ENCODE measurements at places on chromosomes 7 and 10.

DNA sequence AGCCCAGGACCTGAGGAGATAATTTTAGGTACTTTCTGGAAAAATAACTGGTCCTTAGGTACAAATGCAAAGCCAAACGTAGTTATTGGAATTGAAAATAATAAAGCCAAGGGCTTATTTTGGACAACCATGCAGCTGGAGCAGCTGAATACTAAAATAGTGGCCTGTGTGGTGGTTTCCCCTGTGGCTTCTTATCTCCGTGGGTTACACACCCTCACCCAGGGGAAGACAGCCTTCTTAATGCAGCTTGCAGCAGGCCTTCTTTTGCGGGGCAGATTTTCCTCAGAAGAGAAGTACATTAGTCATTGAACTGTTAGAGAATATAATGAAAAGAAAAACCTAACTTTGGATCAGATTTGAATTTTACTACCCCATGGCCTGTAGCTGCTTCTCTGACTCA is 133.5 kb downstream of the ST7 start:
- DNase-seq: no peak

DNA sequence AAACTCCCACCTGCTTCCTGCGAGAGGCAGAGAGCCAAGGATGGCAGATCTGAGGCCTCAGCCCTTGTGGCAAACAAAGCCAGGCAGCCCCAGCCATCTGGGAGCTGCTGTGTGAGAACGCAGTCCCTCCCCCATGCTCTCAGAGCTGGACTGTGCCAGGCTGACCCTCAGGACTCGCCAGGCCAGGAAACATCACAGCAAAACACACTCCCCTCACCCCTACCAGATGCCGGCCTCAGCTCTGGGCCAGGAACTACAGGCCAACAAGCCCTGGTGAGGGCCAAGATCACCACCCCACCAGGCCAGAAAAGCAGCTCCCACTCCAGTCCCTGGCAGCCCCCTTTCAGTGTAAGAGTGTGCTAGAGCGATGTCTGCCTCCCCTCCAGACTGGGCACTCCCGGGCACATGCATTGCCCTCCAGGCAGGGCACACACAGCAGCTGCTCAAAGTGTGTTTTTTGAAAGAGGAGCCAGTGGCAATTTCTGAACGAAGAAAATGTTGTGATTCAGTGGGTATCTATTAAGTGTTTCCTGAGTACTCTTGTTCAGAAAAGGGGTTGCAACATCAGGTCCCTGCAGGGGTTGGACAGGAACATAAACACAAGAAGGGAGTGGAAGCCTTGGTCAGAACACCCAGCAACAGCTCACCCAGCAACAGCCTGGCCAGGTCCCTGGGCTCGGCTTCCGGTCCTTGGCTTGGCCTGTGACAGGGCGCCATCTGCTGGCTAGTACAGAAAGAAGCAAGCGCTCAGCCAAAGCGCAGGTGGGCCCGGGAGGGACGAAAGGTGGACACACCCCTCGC is 18.3 kb downstream of the LRRC20 start:
- DNase-seq: peak; percentile 68

DNA sequence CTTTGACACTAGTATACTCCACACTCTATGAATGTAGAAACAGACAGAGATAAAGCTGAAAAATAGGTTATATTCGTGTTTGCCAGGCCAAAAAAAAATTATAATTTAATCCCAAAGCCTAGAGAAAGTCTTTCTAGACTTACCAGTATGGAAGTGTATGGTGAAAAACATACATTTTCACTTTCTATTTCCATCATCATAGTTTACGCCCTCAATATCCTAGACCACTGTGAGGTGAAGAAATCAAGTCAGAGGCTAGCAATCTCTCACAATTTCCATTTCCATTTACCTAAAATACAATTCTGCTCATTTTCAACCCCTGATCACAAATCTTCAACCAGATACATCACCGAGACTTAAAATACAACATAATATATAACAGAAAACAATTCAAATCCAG is 16.2 kb downstream of the GPR22 start:
- no peak for DNase-seq

DNA sequence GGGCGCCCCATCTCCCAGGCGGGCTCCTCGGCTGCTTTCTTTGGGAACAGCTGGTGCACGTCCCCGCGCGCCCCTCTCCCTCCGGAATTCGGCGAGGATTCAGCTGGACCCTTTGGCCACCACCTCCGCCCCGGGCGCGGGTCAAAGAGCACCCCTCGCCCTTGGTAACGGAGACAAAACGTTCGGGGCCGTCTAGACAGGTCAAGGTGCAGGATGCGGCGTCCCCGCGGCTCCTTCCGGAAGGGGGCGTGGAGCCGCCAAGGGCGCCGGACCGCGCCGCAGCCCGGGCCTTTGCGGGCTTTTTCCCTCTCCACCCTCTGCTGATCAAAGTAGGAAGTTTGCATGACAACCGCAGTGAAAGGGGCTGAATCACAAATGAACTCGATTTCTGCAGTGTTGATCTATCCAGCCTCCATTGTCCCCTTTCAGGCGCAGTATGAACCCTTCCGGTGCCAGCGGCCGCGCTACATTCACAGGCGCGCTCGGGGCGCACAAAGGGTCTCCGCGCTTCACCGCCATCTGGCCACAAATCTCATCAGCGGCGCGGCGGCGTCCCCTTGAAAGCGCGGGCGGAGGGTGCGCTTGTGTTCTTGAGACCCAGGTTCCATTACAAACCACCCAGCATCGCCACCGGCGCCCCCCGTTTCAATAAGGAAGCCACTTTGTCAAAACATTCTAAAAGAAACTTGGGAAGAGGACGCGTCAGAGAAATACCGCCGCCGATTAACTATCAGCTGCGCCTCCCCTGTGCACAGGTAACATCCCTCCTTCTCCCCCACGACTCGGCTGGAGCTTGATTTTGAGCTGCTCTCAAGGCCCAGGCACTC is 36.4 kb downstream of the CNPY1 start:
- DNase-seq: no peak

DNA sequence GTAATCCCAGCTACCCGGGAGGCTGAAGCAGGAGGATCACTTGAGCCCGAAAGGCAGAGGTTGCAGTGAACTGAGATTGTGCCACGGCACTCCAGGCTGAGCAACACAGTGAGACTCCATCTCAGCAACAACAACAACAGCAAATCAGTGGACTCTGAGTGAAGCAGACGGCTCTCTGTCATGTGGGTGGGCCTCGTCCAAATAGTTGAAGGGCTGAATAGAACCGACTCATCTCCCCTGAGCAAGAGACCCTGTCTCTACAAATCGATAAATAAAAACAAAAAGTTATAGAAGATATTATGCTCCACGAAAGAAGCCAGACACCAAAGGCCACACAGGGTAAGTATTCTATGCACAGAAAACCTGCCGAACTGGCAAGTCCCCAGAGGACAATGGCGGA is 45.9 kb downstream of the UNCX start:
- no peak for DNase-seq

DNA sequence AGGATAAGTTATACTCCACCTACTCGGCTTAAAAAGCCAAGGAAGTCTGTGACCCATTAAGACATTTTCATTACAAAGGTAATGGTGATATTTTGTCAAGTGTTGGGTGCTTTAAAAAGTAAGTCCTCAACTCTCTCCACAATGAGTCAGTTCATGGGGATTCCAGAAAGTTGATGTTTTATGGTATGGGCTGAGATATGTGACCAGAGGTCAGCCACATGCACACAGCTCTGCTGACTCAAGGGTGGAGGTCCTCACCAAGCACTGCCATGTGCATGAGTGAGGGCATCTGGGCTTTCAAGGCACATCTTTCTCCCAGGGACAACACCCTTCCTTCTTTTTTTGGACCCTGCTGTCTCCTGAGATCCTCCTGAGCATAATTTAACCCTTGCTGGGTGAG is 292.9 kb downstream of the PTEN start:
- no peak for DNase-seq

DNA sequence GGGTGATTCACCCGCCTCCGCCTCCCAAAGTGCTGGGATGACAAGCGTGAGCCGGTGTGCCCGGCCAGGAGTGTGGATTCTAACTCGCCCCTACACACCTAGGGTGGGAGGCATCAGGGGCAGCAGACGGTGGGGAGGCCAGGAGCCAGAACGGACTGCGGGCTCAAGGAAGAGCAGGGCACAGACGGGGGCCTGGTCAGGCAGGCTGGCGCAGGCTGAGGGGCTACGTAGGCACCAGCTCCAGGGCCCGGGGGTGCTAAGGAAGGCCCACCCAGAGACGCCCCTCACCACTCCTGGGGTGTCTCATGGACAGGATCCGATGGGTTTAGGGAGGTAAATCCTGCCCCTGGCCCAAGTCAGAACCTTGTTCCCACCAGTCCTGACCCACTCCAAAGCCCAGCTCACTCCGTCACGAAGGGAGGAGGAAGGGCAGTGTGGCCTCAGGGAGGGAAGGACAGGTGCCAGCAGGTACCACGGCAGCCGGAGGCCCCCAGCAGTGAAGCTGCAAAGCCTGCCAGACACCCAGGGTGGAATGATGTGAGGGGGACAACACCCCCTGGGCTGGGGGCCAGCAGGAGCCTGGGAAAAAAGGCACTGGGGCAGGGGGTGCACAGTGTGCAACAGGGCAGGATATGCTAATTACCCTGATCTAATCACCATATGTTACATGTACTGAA is 251.4 kb downstream of the MAD1L1 start:
- no peak for DNase-seq

GRCh38 chr7:38453826-38454225 is 177.3 kb downstream of the AMPH start:
- no peak for DNase-seq

DNA sequence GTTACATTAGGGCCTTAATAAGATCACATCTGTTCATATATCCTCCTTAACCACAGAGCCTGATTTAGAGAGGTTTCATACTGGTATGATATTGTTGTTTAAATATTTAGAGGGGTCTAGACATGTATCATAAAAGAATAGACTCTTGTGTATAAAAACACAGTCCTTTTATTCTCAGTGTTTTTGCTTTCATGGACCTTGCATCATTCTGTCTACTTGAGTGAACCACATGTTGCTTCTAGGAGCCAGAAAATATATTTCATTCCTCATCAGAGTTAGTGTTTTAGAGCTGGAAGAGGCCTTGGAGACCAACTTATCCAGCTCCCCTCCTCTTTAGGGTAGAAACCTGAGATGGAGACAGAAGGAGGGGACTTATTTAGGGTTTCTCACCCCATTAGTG is 312.8 kb downstream of the LRMDA start:
- DNase-seq: no peak

GRCh38 chr7:98368716-98369115 is 32.2 kb downstream of the BAIAP2L1 start:
- no peak for DNase-seq

DNA sequence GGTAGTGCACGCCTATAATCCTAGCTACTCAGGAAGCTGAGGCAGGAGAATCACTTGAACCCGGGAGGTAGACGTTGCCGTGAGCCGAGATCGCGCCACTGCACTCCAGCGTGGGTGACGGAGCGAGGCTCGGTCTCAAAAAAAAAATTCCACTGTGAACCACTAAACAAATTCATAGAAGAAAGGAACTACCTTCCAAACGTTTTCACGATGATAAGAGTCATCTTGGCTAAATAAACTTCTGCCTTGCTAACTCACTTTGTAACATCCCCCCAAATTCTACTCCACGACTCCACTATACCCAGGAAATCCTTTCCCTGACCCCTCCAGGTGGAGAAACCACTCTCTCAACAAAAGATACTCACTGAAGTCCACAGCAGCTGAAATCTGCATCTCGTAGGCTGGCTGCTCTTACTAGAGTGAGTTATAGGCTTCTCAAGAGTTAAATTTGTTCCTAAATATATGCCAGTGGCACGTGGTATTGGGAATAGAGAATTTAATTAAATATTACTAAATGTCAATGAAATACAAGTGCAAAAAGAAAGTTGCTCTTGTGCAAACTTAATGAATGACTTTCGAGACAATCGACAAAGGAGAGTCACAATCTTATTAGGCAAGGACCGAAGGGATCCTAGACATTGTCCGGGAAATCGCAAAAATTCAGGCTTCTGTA is 1.6 kb upstream of the GTF2I start:
- no peak for DNase-seq

DNA sequence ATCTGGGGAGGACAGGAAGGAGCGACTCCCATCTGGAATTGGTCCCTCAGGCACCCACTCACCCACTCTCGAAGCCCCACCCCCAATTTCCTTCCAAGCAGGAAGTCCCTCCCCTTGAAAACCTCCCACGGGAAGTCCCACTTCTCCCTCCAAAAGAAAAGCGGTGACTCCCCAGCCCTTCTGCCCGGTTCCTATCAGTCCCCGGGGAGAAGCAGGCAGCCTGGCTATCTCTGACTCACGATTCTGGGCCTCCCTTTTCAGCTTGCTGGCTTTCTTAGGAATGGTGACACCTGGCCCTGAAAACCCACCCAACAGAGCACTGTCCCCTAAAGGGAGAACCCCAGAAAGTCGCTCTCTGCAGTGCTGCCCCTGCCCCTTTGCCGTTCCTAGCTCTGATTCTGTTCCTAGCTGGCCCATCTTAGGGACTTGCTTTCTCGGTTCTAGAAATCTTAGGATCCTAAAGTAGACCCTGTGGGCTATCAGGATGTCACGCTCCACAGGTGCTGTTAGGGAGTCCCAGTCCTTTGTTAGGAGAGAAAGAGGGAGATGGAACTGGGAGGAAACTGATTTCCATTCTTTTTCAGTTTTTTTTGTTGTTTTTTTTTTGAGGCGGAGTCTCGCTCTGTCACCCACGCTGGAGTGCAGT is 6.0 kb downstream of the TSC22D4 start:
- no peak for DNase-seq

DNA sequence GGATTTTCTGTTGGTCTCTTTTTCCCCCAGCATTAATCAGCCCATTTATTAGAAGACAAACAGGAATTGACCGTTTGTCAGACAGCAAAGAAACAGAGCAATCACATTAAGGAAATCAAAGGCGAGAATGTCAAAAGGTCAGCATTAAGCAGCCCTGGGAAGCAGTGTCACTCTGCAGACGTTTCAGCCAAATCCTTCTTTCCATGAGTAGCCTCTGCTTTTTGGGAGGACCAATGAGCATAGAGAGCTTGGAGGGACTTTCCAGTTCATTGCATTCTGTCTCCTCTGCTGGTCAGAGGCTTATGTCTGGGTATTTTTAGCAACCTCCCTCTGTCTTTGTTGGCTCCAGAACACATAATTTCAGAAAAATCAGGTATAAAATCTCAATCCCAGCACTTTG is 481.4 kb downstream of the GALNT17 start:
- no peak for DNase-seq

DNA sequence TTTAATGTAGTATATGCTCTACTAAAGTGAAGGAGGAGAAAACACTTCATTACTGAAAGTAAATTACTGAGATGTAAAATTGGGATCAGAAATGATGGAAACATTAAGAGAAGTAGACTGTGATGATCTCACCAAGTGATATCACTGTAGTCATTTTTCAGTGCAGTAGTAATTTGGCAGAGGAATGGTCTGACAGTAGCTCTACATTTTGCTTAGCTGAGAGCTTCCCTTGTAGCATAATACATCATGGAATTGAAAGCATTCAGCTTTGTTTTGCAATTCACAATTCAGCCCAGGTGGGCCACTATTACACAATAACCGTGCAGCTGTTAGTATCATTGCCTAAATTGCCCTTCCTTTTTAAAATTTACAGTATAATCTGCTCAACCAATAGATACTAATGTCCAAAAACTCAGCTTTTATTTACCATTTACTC is 19.4 kb upstream of the CABCOCO1 start:
- DNase-seq: no peak

DNA sequence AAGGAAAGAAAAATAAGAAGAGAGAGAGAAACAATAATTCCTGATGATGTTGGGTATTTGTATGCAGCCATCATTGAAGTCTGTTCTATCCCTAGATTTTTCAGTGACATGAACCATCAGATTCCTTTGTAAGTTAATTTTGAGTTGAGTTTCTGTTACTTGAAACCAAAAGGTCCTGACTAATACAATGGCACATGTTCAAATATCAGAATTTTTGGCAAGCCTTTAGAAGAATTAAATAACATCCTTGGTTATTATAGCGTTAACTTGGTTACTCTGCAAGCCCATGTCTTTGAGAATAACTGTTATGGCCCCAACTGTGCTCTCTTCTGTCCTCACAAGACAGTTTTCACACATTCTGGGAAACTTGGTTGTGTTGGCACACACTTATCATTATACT is 66.5 kb downstream of the SYPL1 start:
- no peak for DNase-seq
